ENCODE measurements at places on chromosomes 5 and 9.

- no peak for DNase-seq
These were observed 196.6 kb downstream of the FANCC start for GRCh38 chr9:95120781-95121370.

DNA sequence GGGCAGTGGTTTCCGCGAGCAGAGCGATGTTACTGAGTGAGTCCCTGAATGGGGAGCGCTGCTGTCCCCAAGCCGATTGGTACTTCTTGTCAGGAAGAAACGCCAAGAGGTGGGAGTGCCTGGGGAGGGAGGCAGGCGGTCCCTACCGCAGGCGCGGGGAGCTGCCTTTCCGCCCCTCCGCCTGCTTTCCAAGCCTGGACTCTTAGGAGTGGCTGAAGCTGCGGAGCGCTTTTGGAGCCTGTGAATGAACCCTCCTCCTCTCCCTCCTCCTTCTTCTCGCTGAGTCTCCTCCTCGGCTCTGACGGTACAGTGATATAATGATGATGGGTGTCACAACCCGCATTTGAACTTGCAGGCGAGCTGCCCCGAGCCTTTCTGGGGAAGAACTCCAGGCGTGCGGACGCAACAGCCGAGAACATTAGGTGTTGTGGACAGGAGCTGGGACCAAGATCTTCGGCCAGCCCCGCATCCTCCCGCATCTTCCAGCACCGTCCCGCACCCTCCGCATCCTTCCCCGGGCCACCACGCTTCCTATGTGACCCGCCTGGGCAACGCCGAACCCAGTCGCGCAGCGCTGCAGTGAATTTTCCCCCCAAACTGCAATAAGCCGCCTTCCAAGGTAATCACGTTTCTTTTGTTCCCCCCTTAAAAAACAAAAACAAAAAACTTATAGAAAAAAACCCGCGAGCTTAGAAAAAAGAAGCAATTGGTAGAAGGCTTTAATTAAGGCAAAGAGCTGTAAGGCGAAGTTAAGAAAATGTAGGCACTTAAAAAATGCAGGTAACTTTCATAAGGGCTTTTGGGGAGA lies at the start of gene VCAN:
Gene VCAN (plus strand): TSS at position 340 of the 808 bp plus-strand sequence. CDS start 11,775 bp downstream, outside the sequence.
- no peak for DNase-seq

GRCh38 chr5:96243203-96243602 lies 189.8 kb downstream of the PCSK1 start:
- DNase-seq, result no peak

DNA sequence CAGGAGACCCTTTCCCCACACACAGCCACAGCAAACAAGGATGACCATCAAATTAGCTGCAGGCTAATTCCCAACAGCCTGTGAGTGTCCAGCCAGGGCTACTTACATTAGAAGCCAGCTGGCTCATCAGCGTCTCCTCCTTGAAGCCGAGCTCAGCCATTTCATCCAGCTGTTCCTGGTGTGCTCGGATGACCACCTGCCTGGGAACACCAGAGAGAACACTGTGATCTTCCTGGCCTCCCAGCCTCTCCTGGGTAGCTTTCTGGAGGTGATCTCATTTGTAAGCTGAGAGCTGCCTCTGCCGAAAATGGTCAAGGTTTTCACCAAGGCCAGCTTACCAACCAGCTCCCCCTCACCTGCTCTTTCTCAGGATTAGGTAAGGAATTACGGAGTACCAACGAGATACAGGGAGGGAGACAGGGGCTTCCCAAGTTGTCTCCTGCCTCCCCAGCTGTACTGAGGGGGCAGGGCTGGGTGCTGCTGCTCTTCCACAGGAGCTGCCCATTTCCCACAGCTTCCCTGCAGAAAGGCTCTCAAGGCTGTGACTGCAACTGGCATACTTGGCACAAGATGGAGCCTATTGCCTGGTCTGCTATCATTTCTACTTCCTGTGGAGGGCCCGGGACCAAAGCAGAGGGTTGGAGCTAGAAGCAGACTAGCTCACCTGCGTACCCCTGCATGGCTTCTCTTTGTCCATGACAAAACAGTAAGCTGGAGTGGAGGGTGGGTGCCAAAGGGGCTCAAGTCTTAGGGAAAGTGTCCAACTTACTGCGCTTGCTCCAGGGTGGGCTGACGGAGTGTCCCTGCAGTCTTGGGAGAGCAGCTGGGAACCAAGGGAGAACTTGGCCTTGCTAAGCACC lies 73.9 kb downstream of the KIF24 start:
- no peak for DNase-seq

DNA sequence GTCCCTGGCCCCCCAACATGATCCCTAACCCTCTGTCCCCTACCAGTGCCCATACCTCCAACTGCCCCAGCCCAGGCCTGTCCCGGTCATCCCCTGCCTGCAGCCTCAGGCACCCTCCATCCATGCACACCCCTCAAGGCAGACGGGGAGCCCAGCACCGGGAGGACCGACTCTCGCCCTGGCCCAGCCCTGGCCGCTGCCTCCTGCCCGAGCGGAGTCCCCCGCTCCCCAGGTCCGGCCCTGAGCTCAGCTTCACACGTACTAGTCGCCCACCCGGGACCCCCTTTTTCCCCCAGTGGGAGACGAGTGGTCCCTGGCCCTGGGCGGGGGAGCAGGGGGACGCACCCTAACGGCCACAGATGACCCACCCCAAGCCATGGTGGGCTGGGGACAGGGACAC lies 49.0 kb upstream of the UBAC1 start:
- DNase-seq, result no peak

GRCh38 chr9:16611983-16612382 lies 258.5 kb downstream of the BNC2 start:
- DNase-seq, result no peak

DNA sequence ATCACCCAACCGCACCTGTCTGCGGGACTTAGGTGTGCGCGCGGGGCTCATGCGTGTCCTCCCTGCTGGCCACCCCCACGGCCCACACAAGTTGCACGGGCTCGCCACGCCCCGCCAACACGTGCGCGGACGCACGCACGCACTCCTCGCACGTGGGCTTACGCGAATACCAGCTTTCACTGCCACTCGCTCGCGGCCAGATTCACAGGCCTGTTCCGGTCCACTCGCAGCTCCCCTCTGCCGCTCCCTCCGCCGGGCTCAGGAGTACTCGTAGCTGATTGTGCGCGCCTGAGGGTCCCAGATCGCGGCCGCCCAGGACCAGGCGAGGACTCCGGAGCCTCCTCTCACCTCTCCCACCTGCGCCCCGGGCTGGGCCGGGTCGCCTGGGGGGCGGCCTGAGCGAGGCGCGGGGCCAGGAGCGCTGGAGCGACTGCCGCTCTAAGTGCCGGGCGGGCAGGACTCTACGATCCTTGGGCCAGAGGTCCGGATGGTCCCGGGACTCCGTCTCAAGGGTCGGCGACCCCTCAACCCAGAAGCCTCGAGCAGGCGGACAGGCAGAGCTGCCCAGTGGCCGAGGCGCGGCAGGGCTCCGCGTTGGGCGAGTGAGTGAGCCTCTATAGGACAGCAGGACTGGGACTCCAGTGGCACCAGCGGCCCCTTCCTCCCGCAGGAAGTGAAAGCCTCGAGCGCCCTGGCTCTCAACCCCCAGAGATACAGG lies 3.4 kb downstream of the PCDHGC5 start:
- DNase-seq, result no peak

GRCh38 chr5:43209060-43209459 lies 17.0 kb downstream of the NIM1K start:
- DNase-seq, result no peak

DNA sequence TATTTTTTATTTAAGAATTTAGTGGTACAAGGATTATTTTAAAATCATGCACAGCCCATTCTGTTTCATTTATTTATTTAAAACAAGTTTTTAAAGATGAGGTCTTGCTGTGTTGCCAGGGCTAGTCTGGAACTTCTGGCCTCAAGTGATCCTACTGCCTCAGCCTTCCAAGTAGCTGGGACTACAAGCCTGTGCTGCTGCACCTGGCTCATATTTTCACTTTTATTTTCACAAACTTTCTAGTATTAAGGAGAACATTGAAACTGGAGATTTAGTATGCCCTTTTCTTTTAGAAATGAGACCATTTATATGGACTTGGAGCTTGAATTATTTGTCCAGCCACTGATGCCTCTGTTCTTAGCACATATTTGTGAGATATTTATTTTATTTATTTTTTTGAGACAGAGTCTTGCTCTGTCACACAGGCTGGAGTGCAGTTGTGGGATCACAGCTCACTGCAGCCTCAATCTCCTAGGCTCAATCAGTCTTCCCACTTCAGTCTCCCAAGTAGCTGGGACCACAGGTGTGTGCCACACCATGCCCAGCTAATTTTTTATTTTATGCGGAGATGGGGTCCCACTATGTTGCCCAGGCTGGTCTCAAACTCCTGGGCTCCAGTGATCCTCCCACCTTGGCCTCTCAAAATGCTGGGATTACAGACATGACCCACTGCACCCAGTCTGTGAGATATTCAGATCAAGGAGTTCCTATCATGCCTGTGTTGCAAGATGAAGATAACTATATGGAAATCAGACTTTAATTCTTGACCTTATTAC lies 7.4 kb downstream of the DMXL1 start:
- DNase-seq, result no peak

GRCh38 chr5:82564963-82565362 lies 286.8 kb upstream of the RPS23 start:
- no peak for DNase-seq

DNA sequence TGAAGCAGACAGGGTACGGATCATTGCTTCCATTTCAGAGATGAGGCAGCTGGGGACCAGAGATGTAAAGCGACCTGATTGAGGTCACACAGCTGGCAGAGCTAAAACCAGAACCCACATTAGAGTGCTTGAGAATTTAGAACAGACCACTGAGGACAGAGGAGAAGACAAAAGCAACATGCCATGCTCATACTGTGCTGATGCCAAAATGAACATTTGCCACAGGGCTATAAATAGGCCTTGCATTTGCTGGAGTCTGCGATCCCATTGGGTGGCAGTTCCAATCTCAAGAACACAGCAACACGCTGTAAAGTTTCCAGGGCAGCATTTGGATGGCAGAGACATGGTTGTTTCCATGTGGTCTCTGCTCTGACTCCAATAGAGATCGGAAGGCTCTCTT lies 222.4 kb upstream of the TBC1D2 start:
- no peak for DNase-seq

DNA sequence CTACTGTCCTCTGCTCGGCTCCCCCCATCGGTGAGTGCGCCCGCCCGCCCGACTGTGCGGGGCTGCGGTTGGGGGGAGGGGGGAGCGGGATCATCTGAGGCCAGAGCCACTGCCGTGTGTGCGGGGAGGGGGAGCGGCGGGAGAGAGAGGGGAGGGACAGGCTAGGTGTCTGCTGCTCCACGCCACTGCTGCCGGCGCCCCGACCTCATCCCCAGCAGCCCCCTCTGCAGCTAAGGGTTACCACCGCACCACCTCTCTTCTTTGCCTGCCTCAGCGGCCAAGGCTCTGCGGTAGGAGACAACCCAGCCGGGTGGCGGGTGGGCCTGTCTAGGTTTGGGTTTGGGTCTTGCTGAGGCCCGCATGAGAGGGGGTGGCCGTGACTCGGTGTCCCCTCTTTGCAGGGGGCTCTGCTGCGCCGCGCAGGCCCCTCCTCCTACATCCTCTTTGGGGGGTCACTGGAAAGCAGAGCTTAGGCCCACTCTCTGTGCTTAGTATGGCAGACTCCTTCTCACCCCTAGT lies 670 bp upstream of the PURA start:
- no peak for DNase-seq

- DNase-seq, result no peak
These were observed 689 bp downstream of the AK3 start for GRCh38 chr9:4740388-4740637.

GRCh38 chr5:52759331-52759730 lies 28.4 kb upstream of the ITGA1 start:
- DNase-seq, result no peak

DNA sequence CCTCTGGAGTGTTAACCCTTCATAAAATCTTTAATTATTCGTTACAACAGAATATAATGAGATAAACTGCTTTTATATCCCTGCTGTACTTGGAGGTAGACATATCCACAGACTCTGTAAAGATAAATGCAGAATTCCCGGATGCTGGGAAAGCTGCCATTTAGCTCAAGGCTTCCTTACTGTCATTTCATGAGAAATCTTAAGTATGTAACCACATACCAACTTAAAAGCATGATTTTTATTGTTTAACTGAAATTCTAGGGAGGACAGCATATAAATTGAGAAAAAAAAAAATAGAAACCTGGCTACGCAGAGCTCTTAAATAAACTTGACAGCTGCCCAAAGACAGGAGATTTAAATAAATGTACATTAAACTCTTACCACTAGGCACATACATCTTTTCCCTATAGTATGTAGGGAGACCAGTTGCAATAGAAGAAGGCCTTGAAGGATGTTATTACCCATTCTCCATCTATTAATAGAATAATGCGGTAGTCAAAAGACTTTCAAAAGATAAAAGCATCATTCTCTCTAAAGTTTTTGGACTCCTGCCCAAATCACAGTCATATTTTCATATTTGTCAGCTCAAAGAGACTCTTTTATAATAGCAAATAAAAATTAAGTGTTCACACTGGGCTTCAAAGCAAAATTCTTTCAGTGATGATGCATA lies 373.8 kb downstream of the NDUFS4 start:
- no peak for DNase-seq

DNA sequence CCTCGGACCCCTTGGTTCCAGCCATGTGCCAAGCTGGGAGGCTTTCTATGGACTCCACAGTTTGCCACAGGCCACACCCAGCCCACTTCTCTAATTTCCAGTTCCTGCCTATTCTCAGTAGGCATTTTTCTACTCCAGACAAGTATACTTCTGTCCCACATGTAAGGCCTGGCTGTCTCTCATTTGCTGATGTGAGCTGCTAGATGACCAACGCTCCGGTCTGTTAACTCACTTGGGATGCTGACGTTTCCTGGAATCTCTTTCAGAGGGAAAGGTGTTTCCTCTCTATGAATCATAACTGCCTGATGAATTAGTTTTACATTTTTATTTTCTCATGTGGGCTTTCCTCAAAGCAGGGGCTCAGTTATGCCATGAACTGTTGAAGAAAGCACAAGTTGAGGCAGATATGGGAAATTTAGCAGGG lies 36.3 kb downstream of the ERGIC1 start:
- DNase-seq, result no peak

DNA sequence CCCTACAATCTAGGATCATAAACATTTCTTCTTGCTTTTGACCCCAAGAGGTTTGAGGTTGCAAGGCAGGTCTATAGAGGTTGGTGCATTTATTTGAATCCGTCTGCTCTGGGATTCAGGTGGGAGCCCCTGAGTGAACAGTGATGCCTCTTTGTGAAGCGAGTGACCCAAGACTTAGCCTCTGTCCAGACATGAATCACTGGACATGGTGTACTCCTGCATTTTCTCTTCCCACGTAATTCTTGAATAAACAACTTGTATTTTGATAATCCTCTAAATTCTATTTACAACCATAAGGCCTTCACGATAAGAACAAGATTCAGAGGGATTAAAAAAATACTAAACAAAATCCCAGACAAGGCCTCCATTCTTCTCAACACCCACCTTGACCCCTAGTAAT lies 67.5 kb upstream of the PLPP6 start:
- no peak for DNase-seq

GRCh38 chr5:176851871-176852658 lies 41.7 kb downstream of the UNC5A start:
- DNase-seq, result no peak

GRCh38 chr5:158287643-158288271 lies 428.8 kb upstream of the CLINT1 start:
- no peak for DNase-seq

Data from cortex of kidney (tissue), 1 donor.